ENCODE measurements at places on chromosomes 12 and 14. TPM values are rescaled to one million over a fixed set of nuclear protein-coding genes. Genes with fewer than 3 reads are reported as not detected.

DNA sequence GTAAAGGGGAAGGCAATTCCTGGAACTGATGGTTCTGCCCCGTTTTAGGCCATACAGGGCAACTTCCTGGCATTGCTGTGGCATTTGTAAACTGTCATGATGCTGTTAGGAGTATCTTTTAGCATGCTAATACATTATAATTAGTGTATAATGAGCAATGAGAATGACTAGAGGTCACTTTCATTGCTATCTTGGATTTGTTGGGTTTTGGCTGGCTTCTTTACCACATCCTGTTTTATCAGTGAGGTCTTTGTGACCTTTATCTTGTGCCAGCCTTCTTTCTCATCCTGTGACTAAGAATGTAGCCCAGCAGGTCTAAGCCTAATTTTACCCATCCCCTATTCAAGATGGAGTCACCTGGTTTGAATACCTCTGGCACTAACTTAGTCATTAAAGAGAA, 51.2 kb downstream of the TESPA1 start:
- DNase-seq: no peak

GRCh38 chr14:104099096-104100041, 13.9 kb downstream of the ASPG start:
- no peak for DNase-seq

- no peak for DNase-seq
Observed at GRCh38 chr14:29749327-29749726, 178.3 kb downstream of the PRKD1 start.

GRCh38 chr14:35808076-35808637, 938 bp downstream of the RALGAPA1 start:
- DNase-seq: no peak

DNA sequence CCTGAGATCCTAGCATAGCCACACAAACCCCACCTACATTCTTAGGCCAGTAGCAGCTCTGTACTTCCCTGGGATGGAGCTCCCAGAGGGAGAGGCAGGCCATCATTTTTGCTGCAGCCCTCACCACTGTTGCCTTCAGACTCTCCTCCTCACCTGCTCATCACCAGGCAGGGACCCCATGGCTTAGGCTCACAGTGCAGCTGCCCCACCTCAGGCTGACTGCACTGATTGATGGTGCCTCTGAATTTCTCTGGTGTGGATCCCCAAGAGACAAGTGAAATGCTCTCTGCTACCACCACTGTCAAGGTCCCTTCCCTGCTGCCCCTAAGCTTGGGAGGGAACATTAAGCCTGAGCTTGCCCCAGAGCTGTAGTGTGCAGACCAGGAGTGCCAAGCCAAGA, 76.2 kb downstream of the TMTC3 start:
- DNase-seq: no peak

GRCh38 chr12:84128117-84128991, 784.2 kb downstream of the SLC6A15 start:
- DNase-seq: no peak

DNA sequence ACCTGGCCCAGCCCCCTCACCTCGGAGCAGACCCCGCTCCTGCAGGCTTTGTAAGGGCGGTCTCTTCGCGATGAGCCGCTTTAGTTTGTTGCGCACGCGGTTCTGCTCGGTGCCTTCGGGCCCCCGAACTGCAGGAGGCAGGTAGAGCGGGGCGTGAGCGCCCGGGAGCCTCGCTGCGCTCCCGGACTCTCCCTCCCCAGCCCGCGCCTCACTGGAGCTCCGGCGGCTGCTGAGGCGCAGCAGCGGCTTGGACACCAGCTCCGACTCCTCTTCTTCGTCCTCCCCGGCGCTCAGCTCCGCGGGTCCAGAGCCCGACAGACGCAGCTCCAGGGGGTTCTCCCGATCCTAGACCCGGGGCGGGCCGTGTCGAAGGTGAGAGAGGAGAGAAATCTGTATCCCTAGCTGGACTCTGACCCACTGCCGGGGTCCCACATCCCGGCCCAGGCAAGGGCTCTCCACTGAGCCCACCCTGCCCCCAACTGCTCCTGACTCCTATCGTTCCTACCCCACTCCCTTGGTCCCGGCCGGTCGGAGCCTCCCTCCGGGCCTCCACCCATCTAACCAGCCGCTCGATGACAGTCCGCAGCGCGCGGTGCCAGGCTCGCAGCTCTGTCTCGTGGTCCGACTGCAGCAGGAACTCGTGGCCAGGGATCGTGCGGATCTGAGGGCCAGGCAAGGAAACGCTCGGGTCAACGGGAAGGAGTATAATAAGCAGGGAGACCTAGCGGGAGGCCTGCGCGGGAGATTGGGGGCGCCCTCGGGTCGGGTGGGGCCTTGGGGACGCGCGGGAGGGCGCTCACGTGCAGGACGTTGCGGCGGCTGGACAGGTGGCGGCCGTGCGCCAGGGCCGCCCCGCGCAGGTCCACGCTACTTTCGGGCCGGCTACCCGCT, 4.2 kb downstream of the ARHGAP9 start:
- DNase-seq: no peak

- DNase-seq: no peak
Observed at GRCh38 chr14:101490771-101491170, 70.5 kb upstream of the DIO3 start.

- no peak for DNase-seq
Observed at GRCh38 chr14:61598980-61599379, 96.3 kb upstream of the HIF1A start.

GRCh38 chr12:6932766-6933165, 5.0 kb downstream of the ATN1 start:
- DNase-seq: peak; percentile 24

DNA sequence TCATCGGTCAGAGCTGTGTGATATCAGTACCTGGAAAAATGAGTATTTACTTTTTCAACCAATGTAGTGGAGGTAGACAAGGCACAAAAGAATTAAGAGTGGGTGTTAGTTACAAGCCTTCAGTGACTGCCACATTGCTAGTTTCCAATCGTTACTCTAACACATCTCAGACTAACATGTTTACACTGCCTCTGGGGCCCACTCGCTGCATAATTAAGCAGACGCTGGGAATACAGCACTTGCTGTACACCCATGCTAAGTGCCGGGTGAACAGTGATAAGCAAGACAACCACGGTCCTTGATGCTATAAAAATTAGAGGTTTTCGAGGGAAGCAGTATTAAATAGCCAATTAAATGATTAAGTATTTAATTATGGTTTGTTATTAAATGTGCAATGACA, 1147.6 kb downstream of the AACS start:
- no peak for DNase-seq

DNA sequence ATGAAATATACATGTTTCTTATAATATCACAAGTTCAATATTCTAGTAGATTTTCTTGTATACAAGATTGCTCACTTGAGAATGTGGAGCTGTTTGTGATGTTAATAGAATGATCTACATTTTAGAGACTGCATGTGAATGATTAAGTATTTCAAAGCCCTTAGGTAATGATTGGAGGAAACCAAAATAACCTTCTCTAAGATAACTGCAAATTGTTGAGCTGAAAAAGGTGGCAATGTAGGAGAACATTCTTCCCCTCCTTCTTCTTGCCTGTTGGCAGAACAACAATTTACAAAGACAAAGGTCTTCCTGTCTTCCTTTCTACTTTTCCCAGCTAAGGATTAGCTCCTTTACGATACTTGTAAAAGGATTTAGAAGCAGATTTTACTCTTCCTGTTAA, 2.0 kb upstream of the CLEC6A start:
- DNase-seq: no peak

- no peak for DNase-seq
Observed at GRCh38 chr14:72928872-72929271, 2.6 kb downstream of the DCAF4 start.

DNA sequence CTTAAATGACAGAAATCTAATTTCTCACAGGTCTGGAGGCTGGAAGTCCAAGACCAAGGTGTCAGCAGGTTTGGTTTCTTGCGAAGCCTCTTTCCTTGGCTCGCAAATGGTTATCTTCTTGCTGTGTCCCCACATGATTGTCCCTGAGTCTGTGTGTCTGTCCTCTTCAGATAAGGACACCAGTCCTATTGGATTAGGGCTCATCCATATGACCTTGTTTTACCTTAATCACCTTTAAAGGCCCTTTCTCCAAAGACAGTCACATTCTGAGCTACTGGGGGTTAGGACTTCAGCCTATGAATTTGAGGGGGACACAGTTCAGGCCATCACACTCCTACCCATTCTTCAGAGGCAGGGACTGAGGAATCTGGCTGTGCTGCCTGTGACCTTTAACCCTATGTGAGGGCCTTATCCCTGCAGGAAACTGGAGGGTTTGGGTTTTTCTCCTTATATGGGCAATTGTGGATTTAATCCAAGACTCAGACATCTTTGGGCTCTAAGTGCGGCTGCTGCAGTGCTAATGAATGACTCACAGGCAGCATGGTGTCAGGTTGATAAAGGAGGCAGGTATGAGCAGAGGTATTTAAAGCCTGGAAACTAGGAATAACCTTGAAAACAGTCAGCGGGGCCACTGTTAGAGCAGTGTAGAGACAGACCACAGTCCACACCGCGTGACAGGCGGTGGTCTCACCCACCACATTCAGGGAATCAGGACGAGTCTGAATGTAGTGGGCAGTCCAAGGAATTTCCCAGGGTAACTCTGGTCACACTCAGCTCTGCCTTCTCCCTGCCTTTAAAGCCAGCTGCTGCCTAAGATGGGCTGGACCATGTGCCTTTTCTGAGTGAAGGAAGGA, 10.2 kb downstream of the TPCN1 start:
- DNase-seq: no peak

GRCh38 chr12:56897844-56898361, 36.3 kb downstream of the SDR9C7 start:
- no peak for DNase-seq

DNA sequence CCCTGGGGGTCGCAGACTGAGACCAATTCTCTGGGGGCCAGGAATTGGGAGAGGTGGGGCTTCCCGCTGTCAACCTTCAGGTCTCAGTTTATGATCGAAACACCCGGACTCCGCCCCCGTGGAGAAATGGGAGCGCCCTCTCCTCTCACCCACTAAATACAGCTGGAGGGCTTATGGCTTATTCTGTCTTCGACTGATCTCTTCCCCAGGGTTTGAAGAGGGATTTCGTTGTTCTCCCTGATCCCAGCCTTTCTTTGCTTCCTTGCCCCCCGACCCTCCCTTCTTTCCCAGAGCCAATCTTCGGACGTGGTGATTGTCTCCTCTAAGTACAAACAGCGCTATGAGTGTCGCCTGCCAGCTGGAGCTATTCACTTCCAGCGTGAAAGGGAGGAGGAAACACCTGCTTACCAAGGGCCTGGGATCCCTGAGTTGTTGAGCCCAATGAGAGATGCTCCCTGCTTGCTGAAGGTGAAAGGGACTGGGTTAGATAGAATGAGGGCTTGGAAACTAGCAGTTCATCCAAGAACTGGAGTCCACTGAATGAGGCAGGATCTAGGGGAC, 607 bp downstream of the OS9 start:
- DNase-seq: peak; percentile 6

DNA sequence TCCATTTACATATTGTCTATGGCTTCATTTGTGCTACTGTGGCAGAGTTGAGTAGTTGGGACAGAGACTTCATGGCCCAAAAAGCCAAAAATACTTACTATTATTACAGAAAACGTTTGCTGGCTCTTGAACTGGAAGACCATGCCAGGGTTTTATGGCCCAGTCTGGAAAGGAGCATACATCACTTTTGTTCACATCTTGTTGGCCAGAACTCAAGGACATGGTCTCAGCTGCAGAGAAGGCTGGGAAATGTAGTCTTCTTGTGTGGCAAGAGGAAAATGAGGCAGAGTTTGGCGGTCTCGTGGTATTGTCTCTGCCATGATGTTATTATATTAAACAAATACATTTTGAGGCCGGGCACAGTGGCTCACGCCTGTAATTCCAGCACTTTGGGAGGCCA, 509.6 kb downstream of the MED13L start:
- DNase-seq: no peak

DNA sequence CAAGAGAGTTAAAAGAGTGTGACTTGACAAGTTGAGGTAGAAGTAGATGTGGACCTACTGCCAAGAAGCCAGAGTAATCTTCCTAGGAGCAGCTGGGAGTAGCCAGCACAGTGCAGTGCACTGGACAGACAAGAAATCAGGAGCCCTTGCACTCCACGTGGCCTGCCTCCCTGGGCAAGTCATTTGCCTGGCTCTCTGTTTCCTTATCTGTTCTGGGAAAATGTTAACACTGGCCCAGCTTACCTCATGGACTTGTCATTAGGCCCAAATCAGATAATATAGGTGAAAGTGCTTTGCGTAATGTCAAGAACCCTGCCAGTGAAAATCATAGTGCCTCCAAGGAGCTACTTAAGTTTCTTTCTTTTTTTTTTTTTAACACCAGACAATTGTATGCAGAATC, 19.2 kb downstream of the SLC7A8 start:
- no peak for DNase-seq

DNA sequence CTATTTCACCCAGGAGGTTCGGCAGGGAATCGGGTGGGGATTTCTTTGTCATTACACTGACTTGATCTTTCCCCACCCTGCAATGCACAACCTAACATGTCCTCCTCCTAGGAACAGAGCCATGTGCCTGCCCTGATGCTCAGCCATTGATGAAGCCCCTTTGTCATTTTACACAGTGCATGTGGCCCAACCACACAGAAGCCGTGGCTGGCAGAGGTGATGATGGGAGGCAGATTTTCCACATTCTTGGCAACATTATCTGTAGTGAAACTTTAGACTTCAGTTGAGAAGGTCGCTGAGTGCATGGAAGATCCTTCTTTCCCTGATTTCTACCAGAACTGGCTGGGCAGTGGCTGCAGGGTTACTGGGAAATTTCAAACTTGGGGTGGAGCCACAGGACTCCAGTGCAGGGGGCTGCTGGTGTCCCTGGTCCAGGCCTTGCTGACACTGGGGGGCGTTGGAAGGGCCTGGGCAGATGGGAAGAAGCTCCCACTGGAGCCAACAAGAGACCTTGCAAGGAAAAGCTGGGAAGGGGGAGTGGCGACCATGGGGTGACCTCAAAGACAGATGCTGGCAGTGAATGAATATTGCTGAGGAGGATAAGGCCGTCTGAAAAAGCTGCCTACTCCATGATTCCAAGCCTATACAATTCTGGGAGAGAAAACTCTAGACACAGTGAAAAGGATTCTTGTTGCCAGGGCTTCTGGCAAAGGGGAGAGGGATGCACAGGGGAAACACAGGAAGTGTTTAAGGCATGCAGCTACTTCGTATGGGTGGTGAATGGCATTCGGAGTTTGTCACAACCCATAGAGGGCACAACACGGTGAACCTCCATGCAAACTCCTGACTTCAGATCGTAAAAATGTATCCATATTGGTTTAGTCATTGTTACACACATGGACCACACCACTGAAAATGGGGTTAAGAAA, 41.8 kb upstream of the P2RX7 start:
- DNase-seq: no peak

P2RX2 gene
- total RNA-seq: not detected

KERA gene
- not detected for total RNA-seq

ALKBH2 gene
- 12.9 TPM for total RNA-seq

SMIM41 gene
- not detected for total RNA-seq

SLC4A8 gene
- total RNA-seq: 0.69 TPM
